Neural progenitor cell (in vitro differentiated cells): ENCODE measurements at places on chromosomes 5 and 9.

- peak; percentile 43 for DNase-seq
Observed at GRCh38 chr5:72541501-72542225, 34.5 kb upstream of the ZNF366 start.

DNA sequence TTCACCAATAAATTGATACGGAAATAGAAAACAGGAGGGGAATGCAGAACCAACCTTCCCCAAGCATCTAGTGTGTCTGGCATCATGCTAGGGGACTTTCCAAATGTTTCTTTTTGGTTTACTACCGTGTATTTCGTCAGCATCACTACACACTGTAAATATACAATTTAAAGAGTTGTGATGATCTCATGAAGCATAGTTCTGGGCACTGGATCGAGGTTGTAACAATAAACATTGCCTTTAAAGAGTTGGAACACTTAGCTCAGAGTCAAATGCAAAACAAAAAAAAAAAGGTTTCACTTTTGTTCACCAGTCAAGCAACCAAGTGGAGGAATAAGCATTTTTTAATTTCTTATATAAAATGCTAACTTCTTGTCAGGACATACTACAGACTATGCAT, 2.9 kb upstream of the SCAI start:
- no peak for DNase-seq

DNA sequence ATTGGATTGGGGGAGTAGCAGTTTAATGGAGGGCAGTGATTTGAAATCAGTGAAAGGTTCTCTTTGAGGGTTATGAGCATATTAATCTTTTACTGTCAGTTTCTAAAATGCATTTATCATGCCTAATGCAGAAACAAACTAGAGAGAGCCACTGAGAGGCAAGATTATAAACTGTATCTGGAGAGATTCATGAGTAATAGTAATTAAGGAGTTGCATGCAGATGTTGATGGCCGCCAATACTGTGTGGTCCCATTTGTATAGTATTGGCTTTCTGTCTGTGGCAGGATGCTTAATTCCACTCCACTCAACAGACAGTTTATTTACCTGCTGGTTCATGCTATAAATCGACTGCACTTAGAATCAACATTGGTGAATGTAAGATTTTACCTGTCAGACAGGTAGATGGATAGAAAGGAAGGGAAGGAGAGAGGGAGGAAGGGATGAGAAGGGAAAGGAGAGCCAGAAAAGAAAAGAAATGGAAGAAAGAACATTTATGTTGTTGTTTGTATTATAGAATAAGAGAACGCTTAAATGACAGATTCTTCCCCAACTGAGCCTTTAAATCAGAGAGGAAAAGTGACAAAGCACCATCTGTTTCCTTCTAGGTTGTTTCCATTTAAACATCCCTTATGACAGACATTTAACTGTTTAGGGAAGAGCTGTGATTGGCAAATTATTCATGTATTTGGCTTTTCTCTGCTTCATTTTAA, 146.5 kb downstream of the PAM start:
- no peak for DNase-seq

GRCh38 chr5:87390576-87391199, 22.0 kb downstream of the CCNH start:
- DNase-seq, result no peak

DNA sequence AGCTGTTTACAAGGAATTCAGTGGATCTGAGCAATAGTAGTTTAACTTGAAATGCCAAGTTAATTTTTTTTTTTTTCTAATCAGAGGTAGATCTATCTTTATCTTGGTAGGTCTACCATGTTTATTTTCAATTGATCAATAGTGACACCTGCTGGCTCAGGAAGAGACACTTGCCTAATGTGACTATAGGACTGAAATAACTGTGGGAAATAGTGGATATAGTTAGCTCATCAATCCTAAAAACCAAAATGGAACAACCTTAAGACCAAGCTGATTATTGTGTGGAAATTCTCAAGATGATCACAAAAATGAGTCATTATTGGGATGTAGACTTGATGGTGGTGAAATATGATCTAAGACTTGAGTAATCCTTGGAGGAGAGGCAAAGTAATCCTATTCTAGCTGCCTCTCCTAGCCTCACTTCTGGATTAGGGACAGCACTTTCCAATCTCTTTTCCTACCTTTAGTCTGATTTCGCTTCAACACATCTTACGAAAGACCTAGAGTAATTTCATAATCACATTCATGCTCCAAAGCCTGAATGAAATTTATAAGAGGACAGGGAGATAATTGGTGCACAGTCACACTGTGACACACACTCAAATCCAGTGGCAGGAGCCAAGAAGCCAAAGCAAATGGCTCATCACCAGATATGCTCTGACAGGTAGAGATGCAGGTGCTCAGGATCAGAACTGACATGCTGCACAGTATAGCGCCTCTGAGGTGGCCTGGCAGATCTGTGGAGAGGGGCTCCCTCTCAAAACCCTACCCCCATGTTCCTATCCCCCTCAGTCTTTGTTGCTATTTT, 156.3 kb downstream of the HMHB1 start:
- peak; percentile 57 for DNase-seq

DNA sequence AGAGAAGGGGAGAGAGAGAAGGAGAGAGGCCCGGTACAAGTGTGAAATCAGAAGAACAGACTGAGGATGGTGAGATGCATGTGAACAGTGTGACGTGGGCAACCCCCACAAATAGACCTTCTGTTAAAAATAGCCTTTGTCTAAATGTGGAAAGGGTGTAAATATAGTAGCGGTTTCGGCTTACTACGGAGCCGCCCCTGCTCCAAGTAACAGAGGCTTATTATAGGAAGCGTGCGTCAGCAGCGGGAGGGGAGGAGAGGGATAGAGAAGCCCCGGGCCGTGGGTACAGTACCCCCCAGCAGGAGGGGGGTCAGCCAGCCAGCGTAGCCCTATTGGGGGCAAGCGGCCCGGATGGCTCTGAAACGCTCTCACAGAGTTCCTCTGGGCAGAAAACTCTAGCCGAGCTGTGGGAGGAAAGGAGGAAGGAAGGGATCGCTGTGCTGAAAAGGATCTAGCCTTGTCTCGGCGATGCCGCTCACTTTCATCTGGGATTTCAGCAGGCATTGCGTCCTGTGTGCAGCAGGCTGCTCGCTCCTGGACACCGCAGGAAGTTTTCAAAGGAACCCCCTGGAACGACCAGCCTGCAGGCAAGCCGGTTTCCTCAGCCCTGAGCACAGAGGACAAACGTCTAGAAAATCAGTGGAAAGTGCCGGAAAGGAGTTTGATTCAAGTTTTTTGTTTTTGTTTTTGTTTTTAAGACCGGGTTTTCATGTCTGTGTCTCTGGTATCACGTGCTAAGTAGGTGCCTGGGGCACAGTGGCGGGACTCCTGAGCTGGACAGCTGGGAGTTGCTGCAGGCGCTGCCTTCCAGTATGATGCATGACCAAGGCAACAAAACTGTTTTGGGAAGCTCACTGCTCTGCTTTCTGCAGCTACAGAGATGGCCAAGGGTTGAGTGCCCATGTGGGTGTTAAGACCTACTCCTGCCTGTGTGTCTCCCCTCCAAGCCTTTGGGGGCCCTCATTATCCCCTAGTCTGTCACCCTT, 146.6 kb downstream of the SEC61B start:
- peak; percentile 53 for DNase-seq

GRCh38 chr5:123928401-123928800, 416.4 kb downstream of the CSNK1G3 start:
- no peak for DNase-seq

DNA sequence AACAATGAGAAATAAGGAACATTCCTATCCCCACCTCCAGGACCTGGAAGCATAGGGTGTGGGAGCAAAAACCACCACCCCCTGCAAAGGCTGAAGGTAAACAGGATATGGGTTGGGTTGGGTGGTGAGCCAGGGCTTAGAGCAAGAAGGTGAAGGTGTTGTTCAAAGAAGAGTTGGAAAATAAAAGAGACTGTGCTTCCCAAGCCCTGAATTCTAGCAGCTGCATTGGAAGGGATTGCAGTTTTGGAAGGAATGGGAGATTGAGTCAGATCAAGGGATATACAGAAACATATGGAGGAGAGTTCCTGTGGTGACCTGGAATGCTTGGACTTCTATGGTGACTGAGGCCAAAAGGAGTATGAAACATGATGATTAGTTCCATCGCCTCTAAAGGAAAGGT, 24.7 kb upstream of the MTAP start:
- DNase-seq, result no peak

DNA sequence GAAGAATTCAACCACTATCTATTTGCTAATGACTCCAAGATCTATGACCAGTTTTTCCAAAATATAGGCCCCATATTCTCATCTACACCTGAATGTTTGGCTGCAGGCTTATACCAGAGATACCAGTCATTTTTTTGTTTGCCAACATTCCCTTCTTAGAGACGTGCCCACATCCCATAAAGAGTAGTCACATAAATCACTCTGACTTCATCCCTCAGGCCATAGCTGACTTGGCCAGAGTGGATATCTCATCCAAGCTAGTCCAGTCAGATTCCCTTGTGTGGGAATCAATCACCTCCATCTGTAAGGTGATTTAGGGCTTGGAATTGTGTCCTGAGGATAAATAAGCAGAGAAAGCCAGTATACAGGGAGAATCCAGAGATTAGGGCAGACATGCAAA, 124.3 kb upstream of the SLC24A2 start:
- DNase-seq, result no peak

DNA sequence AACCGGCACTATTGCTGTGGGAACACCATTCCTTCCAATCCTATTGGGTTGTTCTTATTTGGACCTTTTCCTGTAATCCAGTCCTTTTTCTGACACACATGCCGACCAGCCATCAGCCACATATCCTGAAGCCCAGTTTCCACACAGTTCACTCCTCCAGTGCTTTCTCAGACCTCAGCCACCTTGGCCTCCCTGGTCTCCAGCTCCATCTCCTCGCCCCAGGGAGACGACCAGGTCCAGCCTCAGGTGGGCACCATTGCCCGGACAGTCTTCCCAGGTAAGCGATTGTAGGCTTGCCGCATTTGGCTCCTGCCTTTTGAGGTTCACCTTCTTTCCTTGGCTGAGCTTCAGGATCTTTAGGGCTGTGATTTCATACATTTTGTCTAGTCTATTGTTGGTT, 15.2 kb upstream of the TERT start:
- DNase-seq, result no peak

DNA sequence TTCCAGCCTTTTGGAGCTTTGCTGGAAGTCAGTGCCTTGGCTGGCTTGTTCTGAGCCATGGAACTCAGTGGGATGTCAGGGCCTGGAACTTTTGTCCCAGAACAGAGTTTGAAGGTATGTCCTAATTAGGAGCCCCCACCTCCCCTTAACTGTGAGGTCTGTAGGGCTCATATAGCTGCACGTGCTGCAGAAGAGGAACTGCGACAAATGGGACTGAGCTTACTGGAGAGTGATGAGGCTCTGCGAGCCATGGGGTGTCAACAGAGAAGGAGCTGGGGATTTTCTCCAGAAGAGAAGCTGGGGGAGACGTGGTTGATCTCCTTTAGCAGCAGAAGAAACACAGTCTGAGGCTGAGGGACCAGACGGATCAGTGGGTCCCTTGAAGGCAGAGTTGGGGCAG, 10.9 kb downstream of the TMEM8B start:
- DNase-seq, result no peak

- DNase-seq, result peak; percentile 82
Observed at GRCh38 chr5:83927140-83927733, 206.6 kb upstream of the HAPLN1 start.

- DNase-seq, result no peak
Observed at GRCh38 chr5:65307088-65307487, 174.6 kb downstream of the ADAMTS6 start.

DNA sequence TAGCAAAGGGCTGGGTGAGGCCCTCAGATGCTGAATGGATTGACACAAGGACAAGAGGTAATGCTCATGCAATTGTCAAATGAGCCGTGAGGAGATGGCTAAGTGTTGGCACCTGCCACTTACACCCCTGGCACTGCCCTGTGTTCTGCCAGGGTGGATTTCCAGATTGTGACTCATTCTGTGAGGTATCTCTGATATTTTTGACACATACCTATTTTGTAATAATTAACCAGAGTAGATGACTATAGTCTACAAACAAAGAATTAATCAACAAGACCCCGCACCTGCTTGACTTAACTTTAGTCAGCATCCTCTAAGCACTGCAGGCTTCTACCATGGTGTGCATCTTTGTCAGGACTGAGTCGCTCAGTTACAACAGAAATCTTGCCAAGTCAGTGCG, 200.8 kb downstream of the DIRAS2 start:
- DNase-seq, result no peak

DNA sequence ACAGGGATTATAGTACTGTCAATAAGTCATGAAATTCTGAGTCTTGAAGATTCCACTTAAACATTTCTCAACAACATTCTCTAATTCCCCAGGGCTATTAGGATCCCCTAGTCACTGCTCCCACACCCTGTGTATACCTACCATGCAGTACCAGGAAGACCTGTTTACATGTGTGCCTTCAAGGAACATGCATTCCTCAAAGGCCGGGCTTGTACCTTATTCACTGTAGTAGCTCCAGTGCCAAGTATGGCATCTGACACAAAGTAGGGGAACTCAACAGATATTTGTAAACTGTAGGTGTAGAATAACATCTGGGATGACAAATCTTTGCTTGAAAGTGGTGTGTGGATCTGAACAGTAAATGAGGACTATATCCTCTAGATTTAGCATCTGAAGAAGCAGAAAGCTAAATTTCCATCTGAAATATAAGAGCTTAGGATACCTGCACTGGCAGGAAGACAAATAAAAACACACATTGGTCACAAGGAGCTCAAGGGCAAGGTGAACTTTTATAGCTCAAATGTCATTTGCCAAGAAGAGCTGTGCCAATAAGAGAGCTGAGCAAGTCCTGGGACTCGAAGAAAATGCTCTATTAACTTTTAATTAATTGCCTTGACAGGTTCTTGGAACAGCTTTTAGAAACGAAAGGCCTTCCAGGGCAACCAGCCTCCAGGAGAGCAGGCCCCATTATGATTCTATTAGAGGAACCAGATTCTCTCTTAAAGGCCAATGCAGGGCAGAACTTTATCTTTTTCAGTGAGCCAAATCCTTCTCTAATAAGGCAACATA, 52.3 kb upstream of the MYOT start:
- DNase-seq, result no peak

DNA sequence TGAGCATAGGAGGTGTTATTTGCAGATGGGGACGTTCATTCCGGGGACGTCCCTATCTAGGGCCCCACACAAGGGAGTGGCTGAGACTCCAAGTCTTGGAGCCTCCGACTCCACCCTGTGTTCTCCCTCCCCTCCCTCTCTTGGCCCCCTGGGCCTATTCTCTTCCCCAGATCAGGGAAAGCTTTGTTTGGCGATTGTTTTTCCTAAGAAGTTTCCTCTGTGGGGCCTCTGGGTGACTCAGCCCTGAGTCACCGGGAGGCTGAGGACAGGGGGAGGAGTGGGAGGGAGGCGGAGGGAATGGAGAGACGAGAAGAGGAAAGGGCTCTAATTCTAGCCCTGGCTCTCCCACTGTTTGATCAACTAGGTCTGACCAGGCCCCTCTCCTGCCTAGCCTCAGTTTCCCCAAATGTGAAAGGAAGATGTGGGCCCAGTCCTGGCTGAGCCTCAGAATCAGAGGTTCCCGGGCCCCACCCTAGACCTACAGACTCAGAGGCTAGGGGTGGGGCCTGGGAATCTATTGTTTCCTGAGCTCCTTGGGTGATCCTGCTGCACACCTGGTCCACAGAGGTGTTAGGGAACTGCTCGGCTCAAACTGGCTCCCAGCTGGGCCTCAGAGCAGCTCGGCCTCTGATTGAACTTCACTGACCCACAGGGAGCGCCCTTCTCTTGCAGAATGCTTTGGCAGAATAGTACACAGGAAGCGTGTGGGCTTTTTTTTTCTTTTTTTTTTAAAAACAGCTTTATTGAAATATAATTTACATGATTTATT, 19.2 kb downstream of the GSN start:
- peak; percentile 83 for DNase-seq

- DNase-seq, result no peak
Observed at GRCh38 chr9:111148052-111149017, 110.1 kb upstream of the LPAR1 start.

GRCh38 chr9:125700791-125701190, 6.2 kb downstream of the MAPKAP1 start:
- no peak for DNase-seq
